ENCODE measurements at places on chromosomes 5 and 9.
A peak's percentile ranks its signal among the peaks of the same experiment; 100 is the strongest.

DNA sequence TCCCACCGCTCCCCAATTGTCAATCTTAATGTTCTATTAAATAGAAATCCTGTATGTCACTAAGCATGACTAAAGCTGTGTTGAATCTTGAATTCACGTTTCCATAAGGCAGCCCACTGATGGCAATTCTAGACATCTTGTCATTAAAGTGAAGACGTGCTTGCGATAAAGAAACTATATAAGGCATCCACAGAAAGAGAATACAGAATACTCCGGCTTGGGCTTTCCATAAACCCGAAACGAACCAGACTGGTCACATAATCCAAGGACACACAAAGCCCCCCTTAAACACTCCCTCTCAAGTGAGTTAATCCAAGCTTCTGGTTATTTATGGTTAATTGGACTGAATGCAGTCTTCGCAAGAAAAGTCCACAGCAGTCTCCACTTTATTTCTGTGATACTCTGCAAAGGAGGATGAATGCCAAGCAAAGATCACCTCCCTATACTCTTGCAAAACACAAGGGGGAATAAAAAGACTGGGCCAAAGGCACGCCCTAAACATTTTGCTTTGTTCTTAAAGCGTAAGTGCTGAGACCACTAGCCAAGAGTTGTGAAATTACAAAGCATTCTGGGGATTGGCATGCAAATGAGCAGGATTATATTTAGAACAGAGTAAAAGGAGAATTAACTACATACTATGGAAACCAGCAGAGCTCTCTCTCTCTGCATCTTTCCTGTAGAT is 54.7 kb downstream of the DPYSL3 start:
- no peak for DNase-seq

GRCh38 chr9:118360036-118360435 is 655.8 kb downstream of the TLR4 start:
- DNase-seq, result no peak

DNA sequence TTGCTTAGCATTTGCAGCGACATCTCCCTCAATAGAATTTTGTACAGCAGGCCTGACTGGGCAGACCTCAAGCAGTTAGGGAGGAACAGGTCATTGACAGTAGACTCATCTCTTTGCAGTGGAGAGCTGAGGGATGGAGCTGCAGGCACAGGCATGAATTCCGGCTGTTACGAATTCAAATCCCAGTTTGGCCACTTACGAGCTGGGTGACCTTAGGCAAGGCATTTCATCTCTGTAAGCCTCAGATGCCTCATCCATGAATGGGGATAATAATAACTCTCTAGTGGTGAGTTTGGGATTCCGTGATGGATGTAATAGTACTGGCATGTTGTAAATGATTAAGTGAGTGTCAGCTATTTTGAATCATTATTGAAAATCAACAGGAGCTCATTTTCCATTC is 195.3 kb downstream of the SEMA6A start:
- DNase-seq, result no peak

DNA sequence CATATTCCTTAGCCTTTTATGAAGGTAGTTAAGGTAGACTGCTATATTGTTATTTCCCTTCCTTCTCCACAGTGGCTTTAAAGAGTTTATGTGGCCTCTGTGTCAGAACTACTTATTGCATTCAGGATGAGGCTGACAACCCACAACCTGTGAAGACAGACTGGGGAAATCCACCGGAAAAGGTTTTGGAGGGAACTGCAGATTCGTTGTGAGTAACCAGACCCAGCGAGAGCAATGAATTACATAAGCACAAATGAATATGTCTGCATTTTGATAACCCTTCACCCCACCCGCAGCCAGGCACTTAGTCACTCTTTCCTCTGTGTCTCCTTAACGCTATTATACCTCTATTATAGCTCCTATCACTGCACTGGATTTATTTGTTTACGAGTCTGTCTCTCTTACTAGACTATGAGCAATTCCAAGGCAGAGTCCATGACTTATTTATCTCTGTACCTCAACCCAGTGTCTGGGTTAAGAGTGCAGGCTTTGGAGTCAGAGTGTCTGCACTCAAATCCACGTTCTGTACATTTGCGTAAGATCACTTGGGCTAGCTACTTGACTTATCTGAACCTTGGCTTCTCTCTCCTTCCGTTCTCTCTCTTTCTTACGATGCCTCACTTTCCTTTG is 19.2 kb downstream of the KCTD16 start:
- DNase-seq, result peak; percentile 64

- no peak for DNase-seq
Observed at GRCh38 chr5:148834689-148835088, 8.3 kb downstream of the ADRB2 start.

GRCh38 chr5:65485405-65485804 is 3.7 kb upstream of the ADAMTS6 start:
- no peak for DNase-seq

GRCh38 chr9:132498531-132499210 is 83.7 kb upstream of the BARHL1 start:
- DNase-seq, result no peak

- DNase-seq, result no peak
Observed at GRCh38 chr9:134195558-134195957, 31.2 kb upstream of the RNU6ATAC start.

DNA sequence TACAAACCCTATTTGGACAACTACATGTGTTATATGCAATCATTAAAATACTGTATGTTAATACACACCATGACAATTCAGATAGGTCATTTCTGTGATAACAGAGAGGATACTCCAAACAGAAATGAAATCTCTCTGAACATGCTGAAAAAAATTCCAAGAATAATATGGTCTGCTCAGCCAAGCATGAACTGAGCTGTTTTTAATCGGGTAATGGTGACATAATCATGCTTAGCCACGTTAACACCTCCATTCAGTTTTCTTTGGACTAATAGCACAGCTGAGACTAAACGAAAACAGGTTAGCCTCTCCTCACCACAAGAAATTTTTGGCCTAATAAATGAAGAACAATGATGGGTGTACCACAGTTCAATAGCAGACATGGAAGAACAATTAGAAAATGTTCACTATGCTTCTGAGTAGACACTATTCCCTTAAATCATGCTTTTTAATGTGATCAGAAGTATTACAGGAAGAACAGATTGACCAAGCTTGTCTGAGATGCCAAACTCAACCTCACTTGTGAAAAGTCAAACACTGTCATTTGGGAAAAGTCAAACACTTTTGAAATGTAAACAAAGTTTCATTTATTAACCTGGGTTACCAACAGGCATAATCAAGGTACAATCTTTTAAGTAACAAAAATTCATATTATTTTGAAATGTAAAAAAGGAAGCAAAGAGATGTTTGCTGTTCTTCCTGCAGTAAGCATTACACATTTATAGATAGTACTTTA is 19.4 kb downstream of the RAB14 start:
- DNase-seq, result no peak

DNA sequence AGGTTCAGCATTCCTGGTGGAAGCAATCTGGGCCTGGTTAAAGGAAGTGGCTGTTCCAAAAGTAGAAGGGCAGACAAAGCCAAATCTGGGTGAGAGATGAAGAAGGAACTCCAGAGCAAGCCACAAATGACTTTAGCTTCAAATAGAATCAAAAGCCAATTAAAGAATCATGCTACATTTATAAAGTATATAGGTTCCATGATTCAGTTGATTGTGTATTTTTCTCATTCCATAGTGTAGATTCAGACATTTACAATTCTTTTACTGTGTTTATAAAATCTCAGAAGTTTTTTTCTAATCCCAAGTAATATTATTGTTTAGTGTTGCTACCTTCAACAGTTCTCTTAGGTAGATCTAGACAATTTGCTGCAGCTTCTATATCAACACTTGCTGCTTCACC is 262.0 kb downstream of the PLK2 start:
- no peak for DNase-seq

DNA sequence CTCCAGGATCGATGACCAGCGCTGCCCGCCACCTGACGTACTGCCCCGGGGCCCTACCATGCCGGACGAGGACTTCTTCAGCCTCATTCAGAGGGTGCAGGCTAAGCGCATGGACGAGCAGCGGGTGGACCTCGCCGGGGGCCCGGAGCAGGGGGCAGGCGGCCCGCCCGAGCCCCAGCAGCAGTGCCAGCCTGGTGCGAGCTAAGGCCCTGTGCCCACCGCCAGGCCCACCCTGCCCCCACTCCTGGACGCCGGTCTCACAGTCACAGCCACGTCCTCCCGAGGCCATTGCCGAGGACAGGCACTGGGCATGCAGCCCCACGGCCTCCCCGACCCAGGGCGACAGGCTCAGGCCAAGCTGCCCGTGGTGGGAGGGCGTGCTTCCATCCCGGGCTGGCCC is 5.5 kb downstream of the DNLZ start:
- DNase-seq, result no peak

- no peak for DNase-seq
Observed at GRCh38 chr9:22157276-22157675, 148.2 kb upstream of the CDKN2B start.

DNA sequence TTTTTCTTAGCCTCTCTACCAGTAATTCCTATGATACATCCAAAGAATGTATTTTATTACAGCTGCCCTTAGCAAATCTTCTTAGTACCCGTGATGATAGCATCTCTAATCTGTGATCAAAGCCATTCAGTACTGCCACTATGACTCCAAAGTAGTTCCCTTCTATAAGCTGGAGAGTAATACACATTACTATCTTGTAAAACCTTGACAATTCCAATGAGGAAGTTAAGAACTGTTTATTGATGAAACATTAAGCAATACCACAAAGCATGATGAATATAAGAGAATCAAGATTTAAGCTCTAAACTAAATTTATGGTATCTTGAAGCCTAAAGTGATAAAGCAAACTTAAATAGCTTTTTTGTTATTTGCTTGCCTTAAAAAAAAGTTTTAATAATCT is 86.1 kb downstream of the SMIM23 start:
- no peak for DNase-seq

- DNase-seq, result peak; percentile 63
Observed at GRCh38 chr5:1268666-1269065, 26.2 kb downstream of the TERT start.

GRCh38 chr5:151686674-151687407 is at the start of gene SPARC:
TSS of gene SPARC (minus strand) at chr5:151686915. CDS start at chr5:151676188, 10,727 bp downstream.
- DNase-seq, result no peak

DNA sequence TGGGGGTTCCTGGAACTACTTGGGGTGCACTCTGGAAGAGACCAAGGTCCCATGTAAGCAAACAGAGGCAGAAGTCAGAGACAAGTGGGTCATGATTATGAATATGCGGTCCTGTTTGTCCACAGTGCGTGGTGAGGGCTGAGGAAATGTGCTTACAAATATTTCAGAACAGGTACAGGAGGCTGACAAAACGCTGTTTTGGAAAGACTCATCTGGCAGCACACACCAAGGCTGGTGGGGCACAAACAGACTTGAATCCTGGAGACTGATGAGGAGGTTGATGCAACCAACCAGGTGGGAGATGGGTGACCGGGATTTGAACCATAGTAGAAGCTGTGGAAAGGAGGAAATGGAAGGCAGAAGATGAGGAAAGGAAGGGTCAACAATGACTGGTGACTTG is 83.8 kb downstream of the ADRB2 start:
- DNase-seq, result no peak

GRCh38 chr5:15929611-15930263 is 249.9 kb downstream of the MARCHF11 start:
- no peak for DNase-seq

DNA sequence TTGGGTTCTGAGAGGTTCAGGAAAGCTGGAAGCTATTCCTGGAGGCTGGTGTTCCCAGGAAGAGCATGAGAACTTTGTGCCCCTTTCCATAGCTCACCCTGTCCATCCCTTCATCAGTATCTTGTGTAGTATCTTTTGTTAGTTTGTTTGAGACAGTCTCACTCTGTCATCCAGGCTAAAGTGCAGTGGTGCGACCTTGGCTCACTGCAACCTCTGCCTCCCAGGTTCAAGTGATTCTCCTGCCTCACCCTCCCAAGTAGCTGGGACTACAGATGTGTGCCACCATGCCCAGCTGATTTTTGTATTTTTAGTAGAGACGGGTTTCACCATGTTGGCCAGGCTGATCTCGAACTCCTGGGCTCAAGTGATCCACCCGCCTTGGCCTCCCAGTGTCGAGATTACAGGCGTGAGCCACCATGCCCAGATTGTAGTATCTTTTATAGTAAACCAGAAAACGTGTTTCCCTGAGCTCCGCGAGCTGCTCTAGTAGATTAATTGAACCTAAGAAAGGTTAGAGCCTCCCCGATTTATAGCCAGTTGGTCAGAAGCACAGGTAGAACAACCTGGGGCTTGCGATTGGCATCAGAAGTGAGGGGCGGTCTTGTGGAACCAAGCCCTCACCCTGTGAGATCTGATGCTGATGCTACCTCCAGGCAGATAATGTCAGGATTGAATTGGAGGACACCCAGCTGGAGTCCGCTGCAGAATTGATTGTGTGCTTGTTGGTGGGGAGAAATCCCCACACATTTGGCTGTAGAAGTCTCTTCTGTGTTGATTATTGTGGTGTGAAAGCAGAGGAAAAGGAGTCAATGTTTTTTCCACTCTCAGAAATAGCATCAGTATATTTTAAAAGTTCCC is 32.3 kb downstream of the ATP6V0E1 start:
- DNase-seq, result peak; percentile 29

DNA sequence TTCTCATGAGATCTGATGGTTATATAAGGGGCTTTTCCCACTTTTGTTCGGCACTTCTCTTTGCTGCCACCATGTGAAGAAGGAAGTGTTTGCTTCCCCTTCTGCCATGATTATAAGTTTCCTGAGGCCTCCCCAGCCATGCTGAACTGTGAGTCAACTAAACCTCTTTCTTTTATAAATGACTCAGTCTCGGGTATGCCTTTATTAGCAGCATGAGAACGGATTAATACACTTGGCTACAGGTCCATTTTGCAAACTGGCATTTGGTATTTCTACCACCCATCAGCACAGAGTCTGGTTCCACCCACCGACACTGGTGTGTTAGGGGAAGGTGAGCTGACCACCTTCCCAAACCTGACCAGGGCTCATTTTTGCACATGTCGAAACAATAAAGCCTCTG is 47.9 kb upstream of the RARS1 start:
- DNase-seq, result no peak

DNA sequence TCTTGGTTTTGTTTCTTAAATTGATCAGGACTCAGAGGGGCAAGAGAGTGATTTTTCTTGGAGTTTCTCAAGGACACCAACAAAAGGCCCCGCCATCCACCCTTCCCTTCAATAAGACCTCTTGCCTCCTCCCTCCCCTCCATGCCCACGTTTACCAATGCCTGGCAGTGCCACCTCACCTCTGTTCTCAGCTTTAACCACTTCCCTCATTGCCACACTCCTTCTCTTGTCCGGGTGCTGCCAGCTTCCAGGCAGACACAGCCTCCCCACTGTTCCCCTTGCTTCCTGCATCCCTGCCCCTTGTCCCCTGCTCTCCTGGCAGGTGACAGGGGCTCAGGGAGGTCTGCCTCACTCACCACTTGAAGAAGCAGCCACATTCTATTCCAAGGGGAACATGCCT is 90.8 kb downstream of the LHX2 start:
- DNase-seq, result no peak

GRCh38 chr5:131387255-131387654 is 123.4 kb downstream of the CDC42SE2 start:
- no peak for DNase-seq

DNA sequence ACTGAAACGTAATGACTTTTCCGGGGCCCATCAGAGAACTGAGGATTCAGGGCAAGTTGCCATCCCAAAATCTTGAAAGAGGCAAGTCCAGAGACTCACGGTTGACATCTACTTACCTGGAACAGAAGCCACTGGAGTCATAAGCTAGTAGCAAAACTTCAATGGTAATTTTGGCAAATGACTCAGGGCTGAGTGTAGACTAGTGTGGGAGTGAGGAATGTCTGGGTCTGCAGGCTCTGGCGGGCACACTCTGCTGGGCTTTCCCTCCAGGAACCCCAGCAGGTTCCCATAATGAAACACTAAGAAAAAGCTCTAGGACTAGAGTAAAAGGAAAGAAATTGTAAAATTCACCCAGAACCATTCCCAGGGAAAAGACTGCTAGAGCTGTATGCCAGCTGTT is 122.9 kb upstream of the NFIL3 start:
- DNase-seq, result no peak

Measured in activated CD8-positive, alpha-beta memory T cell treated with anti-CD3 and anti-CD28 coated beads, Interleukin-2, amount 50 U/mL, for 48 hours (primary cell).